ENCODE measurements at places on chromosomes 4 and X. TPM values are rescaled to one million over a fixed set of nuclear protein-coding genes. Genes with fewer than 3 reads are reported as not detected.

- DNase-seq: no peak
Observed at GRCh38 chr4:95869961-95870500, 30.1 kb downstream of the PDHA2 start.

GRCh38 chr4:30754021-30754420 lies 33.9 kb downstream of the PCDH7 start:
- DNase-seq: no peak

GRCh38 chr4:153362184-153362583 lies 17.7 kb downstream of the MND1 start:
- DNase-seq: no peak

PCDH10 gene
- 30.5 TPM for total RNA-seq

DNA sequence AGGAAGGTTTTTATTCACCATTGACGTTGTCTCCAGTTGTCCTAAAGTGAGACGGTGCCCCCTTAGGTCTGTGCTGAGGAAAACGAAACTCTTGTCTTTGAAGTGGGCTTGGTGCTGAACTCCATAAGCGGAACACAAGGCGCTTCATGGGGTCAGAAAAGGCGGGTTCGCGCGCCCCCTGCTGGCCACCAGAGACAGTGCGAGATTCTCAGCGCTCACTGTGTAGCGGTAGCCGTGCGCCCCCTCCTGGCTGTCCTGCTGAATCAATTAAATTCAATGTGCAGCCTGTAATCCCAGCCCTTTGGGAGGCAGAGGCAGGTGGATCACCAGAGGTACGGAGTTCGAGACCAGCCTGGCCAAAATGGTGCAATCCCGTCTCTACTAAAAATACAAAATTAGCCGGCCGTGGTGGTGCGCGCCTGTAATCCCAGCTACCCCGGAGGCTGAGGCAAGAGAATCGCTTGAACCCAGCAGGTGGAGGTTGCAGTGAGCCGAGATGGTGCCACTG lies 64.1 kb downstream of the RLIM start:
- no peak for DNase-seq

All from chondrocyte (in vitro differentiated cells).